HS-27A (cell line): ENCODE measurements at places on chromosomes 3 and 15.
A peak's percentile ranks its signal among the peaks of the same experiment; 100 is the strongest.

DNA sequence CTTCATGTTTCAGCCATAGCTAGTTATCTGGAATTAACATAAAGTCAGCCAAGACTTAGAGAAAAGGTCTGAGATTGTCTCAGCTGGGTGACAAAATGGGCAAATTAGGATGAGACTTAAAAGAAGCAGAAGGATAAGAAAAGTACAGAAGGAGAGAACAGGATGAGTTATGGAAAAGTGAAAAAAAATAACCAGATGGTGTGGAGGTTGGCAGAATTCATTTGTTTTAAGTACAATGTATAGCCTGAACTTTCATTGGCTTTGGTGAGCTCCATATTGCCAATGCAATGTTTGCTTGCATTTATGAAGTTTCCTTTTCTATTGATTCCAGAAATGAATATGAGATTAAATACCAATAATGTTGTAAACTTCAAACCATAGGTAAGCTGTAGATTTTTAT is 447.2 kb upstream of the DPH6 start:
- no peak for DNase-seq

- no peak for DNase-seq
These were observed 16.6 kb downstream of the LYSMD4 start for GRCh38 chr15:99716540-99717095.

DNA sequence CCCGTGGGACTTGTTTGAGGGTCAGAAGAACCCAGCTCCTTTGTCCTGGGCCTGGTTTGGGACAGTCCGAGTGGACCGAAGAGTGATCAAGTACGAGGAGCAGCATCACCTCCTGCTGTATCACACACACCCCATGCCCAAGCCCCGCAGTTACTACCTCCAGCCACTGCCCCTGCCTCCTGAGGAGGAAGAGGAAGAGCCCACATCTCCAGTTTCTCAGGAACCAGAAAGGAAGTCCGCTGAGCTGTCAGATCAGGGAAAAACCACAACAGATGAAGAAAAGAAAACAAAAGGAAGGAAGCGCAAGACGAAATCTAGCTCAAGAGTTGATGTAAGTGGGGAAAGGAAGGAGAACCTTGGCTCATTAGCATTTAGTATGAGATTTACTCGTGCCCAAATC is 3.3 kb upstream of the P2RY12 start:
- DNase-seq = no peak

DNA sequence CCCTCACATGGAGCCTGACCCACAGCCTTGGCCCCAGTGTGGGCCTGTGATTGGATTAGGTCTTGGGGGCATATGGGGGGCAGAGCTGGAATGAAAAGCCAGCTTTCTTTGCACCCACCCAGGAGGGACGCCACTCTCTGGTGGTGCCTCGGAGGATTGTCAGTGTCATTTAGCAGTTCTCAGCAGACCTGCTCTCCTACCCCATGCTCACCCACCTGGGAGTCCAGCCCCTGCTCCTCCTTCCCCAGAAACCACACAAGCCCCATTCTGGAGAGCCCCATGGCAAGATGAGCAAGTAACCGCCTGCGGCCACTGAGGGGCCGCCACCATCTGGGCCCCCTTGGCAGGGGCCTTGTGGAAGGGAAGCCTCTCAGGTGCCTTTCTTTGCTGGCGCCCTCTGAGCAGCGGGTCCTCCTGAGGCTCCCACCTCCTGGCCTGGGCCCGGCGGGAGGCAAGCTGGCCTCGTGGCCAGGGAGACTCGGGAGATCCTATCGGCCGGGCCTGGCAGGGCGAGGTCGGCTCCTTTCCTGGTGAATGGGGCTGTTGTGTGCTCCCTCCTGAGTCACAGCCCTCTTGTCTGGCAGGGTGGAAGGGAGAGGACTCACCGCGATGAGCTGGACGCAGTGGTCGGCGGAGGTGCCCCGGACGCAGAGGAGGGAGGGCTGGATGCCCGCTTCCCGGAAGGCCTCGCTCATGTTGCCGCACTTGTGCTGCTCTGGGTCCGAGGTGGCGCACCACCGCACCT is 2.3 kb downstream of the MELTF start:
- DNase-seq = no peak

- peak; percentile 33 for DNase-seq
These were observed 10.4 kb downstream of the SLITRK3 start for GRCh38 chr3:165185707-165186327.

- no peak for DNase-seq
These were observed 127.7 kb downstream of the LRRK1 start for GRCh38 chr15:101046826-101047225.

DNA sequence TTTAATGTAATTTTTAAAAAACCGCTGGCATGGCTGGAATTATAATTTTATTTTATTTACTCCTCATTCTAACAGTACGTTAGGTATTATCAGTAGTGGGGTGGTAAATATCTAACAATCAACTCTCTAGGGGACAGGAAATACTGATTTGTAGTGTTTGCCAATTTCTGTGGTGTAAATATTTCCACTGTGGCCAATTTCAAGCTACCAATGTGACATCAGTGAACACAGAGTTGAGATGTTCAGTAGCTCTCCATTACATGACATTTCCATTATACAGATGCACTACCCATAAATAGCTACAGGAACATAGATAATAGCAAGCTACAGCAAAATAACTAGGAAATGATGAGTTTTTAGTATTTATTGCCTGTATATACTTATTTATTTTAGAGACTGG is 10.0 kb upstream of the ARL8B start:
- no peak for DNase-seq

GRCh38 chr15:39908186-39908585 is 11.9 kb downstream of the GPR176 start:
- no peak for DNase-seq
